M059J (cell line): ENCODE measurements at places on chromosomes 1 and 21.

DNA sequence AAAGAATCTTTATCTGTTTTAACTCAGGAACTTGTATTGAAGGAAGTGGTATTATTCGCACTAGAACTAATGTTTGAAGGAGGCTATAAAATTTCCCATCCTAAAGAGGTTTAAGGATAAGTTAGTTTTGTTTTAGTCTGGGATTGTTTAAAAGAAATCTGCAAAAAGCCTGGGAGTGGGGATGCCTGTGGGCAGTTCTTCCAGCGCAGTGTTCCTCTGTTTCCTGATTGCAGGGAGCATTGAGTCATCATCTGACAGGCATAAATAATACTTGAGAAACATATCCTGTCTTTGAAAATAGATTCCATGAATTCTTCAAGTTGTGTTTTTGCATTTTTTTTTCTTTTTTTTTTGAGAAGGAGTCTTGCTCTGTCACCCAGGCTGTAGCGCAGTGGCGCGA lies 350.8 kb upstream of the PTBP2 start:
- peak; percentile 95 for DNase-seq

GRCh38 chr1:206663362-206663761 lies 21.3 kb upstream of the MAPKAPK2 start:
- DNase-seq: no peak

DNA sequence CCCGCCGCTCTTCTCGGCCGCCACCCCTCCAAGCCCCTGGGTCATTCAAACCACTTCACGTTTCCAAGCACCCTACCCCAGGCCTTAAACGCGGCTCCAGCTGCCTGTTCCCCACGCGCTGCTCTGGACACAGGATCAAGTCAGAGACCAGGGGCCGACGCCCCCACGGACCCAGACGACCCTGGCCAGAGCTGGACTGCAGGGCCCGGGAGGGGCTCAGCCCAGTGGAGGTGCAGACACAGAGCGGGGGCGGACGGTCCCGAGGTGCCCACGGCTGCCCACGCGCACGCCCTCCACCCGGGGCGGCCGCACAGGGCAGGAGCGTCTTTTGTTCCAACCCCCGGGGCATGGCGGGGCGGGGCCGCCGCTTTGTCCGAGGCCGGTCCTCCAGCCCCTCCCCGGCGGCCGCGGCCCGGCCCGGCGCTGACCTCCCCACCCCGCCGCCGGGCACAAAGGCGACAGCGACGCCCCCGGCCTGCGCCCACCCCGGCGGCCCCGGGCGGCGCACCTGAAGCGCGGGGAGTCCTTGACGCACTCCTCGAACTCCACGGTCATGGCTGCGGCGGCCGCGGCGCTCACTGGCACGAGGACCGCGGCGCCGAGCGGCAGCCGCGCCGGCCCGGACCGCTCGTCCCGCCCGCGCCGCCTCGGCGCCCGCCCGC lies 338 bp downstream of the ACAP3 start:
- peak; percentile 47 for DNase-seq

GRCh38 chr1:228074954-228075730 lies 7.4 kb upstream of the ARF1 start:
- no peak for DNase-seq

GRCh38 chr1:229043115-229043514 lies 227.8 kb upstream of the RAB4A start:
- no peak for DNase-seq

DNA sequence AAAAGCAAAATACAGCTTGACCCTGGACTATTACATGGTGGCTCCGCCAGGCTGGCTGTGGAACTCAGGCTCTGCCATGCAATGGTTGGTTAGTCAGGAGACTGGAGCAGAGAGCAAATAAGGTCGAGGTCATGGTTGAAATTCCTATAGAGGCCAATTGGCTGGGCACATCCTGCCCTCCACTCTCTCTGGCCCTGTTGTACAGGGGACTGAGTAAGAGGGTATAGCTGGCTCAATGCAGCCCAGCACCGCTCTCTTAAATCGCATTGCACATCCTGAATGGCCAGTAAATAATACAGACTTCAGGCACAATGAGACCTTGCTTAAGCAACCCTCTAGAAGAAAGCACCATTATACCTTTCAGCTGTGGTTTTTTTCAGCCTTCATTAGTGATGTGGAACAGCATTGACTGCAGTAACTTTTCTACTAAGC lies 59.3 kb upstream of the PPP2R5A start:
- DNase-seq: no peak

GRCh38 chr1:212696721-212697331 lies 2.8 kb downstream of the BATF3 start:
- DNase-seq: no peak

- no peak for DNase-seq
Measured at GRCh38 chr1:84462118-84462517, 16.9 kb upstream of the RPF1 start.

GRCh38 chr1:226862890-226863289 lies 7.5 kb upstream of the PSEN2 start:
- peak; percentile 79 for DNase-seq

- no peak for DNase-seq
Measured at GRCh38 chr1:37059346-37059745, 25.0 kb upstream of the GRIK3 start.

GRCh38 chr1:153608742-153609584 lies 4.0 kb downstream of the S100A16 start:
- peak; percentile 99 for DNase-seq

- no peak for DNase-seq
Measured at GRCh38 chr1:224724566-224724965, 108.4 kb downstream of the CNIH3 start.

GRCh38 chr1:241762713-241763339 lies 85.2 kb upstream of the EXO1 start:
- no peak for DNase-seq

DNA sequence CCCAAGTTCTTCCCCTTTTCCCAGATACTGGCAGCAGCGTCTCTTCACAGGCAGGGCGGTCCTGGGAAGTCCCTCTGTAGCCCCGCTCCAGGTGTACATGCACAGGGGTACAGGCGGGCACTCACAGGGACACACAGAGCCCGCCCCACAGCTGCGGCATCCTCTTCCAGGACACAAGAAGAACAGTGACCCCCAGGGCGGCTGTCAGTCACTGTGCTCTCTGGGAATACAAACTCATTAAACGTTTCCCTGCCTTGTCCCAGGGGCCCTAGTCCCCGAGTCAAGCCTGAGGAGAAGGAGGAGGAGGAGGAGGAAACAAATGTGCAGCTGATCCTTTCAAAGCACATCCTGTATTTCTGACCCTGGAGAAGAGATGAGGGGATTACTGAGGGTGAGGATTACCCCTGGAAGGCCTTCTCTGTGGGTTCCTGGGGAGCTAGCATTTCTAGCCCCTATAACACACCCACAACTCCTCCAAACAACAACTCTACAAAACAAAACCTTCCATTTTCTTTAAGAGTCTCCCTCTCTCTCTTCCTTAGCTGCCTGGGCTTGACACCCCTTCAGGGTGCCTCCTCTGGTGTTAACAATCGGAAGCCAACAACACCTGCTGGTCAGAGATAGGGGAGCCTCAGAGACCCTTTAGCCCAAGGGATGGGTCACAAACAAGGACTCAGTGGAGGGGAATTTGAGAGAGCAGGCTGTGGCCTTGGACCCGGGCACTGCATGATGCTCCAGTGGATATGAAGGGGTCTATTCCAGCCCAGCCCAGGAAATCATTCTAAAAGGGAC lies 28.4 kb upstream of the DMBX1 start:
- no peak for DNase-seq

DNA sequence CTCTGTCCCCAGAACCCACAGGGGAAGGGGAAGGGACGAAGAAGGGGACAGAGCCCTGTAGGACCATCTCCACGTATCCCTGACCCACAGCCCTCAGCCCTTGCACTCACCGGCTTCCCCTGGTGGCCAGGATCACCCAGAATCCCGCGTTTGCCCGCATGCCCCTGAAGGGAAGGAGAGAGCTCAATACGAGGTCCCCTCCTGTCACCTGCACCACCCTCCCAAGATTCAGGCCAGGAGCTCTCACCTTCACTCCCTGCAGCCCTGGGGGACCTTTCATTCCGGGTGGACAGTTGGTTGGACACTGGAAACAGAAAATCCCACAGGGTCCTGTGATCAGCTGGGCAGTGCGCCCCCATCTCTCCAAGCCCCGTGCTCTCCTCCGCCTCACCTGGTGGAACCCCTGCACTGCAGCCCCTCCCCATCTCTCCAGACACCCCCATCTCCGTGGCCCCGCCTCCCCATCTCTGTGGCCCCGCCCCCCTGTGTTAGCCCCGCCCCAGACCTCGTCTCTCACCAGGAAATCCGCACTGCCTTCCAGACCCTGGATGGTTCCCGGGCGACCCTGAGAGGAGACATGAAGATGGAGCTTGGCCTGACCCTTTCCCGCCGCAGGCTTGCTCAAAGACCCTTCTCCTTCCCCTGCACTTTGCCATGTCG lies 6.0 kb downstream of the COL9A2 start:
- no peak for DNase-seq

DNA sequence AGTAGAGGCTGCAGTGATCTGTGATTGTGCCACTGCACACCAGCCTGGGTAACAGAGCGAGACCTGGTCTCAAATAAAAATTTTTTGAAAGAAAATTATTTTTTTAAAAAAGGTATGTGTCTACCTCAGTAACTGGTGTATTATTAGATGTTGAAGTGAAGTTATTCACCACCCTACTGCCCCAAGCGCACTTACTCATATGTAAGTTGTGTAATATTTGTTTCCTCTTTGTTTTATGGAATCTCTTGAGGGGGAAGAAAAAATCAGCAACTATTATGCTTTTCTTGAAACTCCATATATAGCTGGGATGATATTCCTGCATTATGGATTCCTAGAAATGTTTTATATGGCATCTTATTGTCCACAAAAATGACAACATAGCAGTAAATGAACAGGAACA lies 21.3 kb downstream of the RBM15 start:
- no peak for DNase-seq

GRCh38 chr21:16422702-16423101 lies 692.9 kb downstream of the USP25 start:
- DNase-seq: peak; percentile 58

- no peak for DNase-seq
Measured at GRCh38 chr1:36743286-36744005, 260.7 kb upstream of the CSF3R start.

DNA sequence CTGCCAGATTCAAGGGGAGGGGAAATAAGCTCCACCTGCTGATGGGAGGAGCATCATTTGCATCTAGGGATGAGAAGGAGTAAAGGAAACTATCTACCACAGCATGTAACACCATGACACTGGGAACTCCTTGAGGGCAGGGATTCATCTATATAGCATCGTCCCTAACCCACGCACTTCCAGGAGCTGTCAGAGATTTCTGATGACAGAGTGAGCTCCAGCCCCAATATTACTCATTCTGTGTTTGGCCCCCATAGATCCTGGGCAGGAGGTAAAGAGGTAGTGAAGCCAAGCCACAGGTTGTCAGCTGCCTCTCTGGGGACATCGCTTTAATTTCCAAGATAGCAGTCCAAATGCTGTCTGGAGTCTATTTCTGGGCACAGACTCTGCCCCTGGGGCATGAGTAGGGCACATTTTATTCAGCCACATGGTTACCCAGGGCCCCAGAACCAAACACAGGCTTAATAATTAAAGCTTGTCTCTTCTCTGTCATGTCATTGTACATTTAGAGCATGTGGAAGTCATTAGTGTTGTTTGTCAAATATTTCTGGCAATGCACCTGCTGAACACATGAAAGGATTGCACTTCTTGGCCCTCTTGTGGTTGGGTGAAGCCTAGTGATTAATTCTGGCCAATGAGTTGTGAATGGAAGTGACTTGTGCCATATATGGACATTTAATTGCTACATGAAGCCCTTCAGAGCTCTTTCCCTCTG lies 105.9 kb upstream of the POU3F1 start:
- DNase-seq: peak; percentile 13

- no peak for DNase-seq
Measured at GRCh38 chr1:156247460-156248322, at the start of gene PAQR6. TSS of gene PAQR6 (minus strand) at chr1:156248056. CDS start at chr1:156246731, 1,325 bp downstream.

GRCh38 chr21:38965241-38965640 lies 159.5 kb downstream of the ETS2 start:
- no peak for DNase-seq

DNA sequence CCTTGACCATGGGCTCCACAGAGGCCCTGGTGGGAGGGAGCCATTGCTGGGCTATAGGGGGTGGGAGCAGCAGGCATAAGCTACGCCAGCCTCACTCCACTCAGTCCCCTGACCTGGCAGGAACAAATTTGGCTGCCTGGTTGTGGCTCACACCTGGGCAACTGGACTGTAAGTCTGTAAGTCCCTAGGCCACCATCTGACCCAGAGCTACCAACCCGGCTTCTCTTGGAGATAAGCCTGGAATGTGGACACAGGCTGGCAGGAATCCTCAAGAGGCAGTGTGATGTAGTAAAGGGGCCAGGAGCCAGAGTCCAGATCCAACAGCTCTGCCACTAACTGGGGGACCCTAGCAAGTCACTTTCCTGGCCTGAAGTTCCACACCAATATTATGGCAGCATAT lies 11.4 kb downstream of the NCF2 start:
- DNase-seq: no peak

DNA sequence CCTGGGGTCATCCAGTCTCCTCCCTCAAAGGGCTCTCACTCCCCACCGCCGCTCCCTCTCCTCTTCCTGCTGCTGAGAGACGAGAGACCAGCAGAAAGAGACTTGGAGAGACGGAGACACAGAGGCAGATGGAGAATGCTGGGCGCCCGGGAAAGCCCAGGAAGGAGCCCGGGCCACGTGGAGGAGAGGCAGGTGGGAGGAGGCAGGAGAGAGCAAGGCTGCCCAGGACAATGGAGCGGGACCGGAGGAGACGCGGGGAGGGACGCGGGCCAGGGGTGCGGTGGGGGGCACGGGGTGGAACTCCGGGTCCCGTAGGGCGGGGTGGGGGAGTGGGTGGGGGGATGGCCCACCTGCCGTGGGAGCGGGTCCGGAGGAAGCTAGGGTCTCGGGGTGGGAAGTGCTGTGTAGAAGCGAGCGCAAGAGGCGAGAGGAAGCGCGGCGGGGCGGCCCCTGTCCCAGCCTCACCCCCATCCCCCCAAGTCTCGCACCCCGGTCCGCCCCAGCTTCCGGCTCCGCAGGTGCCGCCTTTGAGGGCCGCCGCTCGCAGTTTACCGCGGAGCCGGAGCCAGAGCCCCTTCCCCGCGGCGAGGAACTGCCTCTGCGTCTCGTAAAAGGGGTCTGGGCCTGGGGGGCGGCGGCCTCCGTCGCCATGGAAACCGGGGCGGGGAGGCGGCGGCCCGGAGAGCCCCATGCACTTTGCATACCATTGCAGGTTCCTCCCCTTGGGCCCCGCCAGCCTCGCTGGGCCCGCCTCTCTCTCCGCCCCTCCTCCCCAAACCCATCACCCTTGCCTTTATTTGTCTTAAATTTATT lies 11.7 kb upstream of the EPHA2 start:
- peak; percentile 17 for DNase-seq

GRCh38 chr1:97202481-97203380 lies 481.1 kb downstream of the PTBP2 start:
- DNase-seq: peak; percentile 14

GRCh38 chr1:11741919-11742558 lies 6.1 kb downstream of the AGTRAP start:
- DNase-seq: no peak

- no peak for DNase-seq
Measured at GRCh38 chr1:53524428-53525375, 65.5 kb downstream of the DMRTB1 start.
